ENCODE measurements at places on chromosomes 16 and 17. TPM values are rescaled to one million over a fixed set of nuclear protein-coding genes. Genes with fewer than 3 reads are reported as not detected.

The CMTM3 gene
- 135 TPM for total RNA-seq

The CCL16 gene
- not detected for total RNA-seq

The PMP22 gene
- total RNA-seq: 0.22 TPM

The GAS7 gene
- total RNA-seq: not detected

The IKZF3 gene
- total RNA-seq: 36.1 TPM

The RPGRIP1L gene
- total RNA-seq: 5.1 TPM

The KRT34 gene
- total RNA-seq: not detected

The PRSS53 gene
- 5.5 TPM for total RNA-seq

The CD300A gene
- 50.3 TPM for total RNA-seq

The DLG4 gene
- total RNA-seq: 18.5 TPM

The TBC1D3B gene
- total RNA-seq: 14.1 TPM

The TP53TG3 gene
- not detected for total RNA-seq

The PRDM7 gene
- not detected for total RNA-seq

The KRTAP4-1 gene
- not detected for total RNA-seq

The LGALS9 gene
- 145 TPM for total RNA-seq

Data from T-helper 1 cell treated with Interleukin-12 subunit alpha and Interleukin-12 subunit beta and Interleukin-4 antibody, amounts not matched to agents 30 ng/mL and 1 ng/mL, for 36 hours (primary cell).